Activated CD4-positive, alpha-beta memory T cell treated with anti-CD3 and anti-CD28 coated beads, Interleukin-2, amount 10 ng/mL, durations not matched to agents 7 days and 5 days (primary cell): ENCODE measurements at places on chromosomes 2 and 18. TPM values are rescaled to one million over a fixed set of nuclear protein-coding genes. Genes with fewer than 3 reads are reported as not detected.

- DNase-seq: no peak
Measured at GRCh38 chr2:229825476-229825875, 96.3 kb downstream of the TRIP12 start.

- DNase-seq: no peak
Measured at GRCh38 chr2:13128139-13128538, 411.4 kb downstream of the TRIB2 start.

- DNase-seq: no peak
Measured at GRCh38 chr2:60907329-60907728, 26.0 kb downstream of the REL start.

- DNase-seq: no peak
Measured at GRCh38 chr2:194166818-194167217, 1490.2 kb upstream of the SLC39A10 start.

DNA sequence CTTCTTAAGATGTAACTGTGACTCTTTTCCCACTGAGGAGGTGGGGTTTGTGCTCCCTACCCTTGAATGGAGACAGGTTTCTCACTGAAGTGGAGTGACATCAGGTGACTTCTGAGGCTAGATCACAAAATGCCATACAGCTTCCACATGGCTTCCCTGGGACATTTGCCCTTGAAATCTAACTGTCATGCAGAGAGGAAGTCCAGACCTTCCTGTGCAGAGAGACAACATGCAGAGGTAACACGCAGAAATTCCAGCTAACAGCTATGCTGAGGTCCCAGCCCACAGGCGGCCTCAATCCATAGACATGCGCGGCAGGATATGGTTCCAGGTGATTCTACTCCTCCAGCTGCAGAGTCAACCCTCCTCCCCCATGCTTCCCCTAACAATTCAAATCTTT lies 119.0 kb downstream of the TRIB2 start:
- no peak for DNase-seq

GRCh38 chr2:200765139-200765951 lies 46.4 kb upstream of the BZW1 start:
- DNase-seq: peak; percentile 41

GRCh38 chr2:46032161-46032813 lies 264.9 kb upstream of the EPAS1 start:
- DNase-seq: no peak

- no peak for DNase-seq
Measured at GRCh38 chr18:9710037-9710436, 1.9 kb downstream of the RAB31 start.

GRCh38 chr2:80269806-80270205 lies 34.7 kb downstream of the LRRTM1 start:
- no peak for DNase-seq

- DNase-seq: no peak
Measured at GRCh38 chr18:43805646-43806194, 528.4 kb upstream of the SYT4 start.

DNA sequence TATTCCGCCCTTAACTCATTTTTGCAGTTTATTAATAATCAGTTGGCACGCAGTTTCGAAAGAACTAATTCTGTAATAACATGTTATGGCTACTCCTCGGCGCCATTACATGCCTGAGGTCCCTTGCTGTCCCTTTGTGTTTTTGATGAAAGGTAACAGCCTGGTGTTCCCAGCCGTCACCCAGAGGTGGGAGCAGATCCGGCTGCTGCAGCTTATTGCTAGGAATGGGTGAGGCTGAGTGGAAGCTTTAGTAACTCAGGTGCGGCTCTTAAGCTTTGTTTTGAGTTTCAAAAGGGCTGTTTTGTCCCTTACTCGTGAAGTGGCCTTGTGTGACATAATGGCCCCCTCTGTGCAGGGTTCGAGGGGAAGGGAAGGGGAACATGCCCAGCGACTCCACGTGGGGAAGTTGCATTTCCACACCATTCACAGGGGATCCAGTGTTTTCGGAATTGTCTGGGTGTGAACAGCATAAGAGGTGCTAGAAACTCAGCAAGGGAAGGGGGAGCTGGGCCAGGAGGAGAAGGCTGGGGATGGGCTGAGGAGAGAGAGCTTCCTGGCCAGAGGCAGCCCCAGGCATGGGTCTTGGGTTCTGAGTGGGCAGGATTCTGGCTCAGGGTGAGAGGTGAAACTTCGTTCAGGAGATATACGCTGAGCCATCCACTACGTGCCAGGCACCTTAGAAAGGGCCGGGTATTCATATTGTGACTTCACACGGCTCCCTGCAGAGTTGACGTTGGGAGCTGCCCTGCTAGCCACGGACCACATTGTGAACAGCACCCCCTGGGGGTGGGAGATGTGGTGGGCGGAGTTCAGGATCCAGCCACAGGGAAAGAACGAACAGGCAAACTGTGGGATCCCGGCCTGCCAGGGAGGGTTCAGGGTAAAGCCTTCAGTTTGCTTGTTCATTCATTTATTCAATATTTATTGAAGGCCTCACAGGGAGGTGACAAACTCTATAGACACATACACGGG lies 84.4 kb downstream of the TGOLN2 start:
- DNase-seq: peak; percentile 31

GRCh38 chr2:190578158-190579057 lies 43.9 kb upstream of the NEMP2 start:
- DNase-seq: no peak

GRCh38 chr2:116133381-116133942 lies 1681.0 kb upstream of the DDX18 start:
- DNase-seq: no peak

DNA sequence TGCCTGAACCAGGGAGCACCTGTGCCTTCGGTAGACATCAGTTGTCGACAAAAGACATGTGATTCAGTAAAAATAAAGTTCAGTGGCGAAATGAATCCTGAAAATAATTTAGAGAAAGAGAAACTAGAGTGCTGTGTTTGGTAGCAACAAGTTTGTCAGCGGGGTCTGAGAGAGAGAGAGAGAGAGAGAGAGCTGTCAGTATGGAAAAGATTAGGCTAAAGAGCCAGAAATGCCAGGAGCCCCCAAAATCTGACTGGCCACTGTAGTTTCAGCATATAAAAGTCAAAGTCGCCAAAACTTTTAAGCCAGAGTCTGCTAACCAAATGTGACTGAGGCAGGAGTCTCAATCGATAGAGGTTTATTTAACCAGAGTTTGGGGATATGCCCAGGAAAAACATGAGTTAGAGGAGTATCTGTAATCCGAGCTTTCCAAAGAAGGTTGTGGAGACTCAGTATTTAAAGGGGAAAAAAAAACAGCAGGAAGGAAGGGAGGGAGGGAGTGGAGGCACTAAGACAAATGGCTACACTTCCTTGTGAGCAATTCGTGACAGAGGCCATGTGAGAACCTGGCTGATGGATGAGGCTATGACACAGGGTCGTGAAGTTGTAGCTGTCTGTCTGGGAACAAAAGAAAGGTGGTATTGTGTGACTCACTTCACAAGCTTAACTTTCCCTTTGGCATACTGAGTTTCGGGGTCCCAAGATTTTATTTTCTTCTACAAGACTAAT lies 20.5 kb upstream of the GNAL start:
- no peak for DNase-seq

GRCh38 chr2:4635289-4635688 lies 931.9 kb downstream of the DCDC2C start:
- DNase-seq: no peak

- no peak for DNase-seq
Measured at GRCh38 chr2:117820444-117820843, 6.0 kb downstream of the DDX18 start.

GRCh38 chr18:75854174-75854573 lies 426.7 kb upstream of the SMIM21 start:
- DNase-seq: no peak

DNA sequence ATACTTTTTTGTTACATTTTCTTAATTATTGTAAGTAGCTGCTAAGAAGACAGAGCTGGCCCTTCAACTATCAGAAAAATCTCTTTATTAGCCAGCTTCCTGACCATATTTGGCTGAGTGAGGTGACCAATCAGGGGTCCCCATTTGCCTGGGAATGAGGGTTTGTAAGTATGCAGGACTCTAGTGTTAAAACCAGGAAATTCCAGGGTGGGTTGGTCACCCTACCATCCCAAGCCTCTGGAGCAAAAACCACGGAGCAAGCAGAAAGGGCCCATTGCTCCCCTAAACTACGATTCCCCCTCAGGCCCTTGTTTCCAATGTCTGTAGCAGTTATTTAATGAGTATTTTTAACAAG lies 165.6 kb upstream of the NCKAP5 start:
- no peak for DNase-seq

DNA sequence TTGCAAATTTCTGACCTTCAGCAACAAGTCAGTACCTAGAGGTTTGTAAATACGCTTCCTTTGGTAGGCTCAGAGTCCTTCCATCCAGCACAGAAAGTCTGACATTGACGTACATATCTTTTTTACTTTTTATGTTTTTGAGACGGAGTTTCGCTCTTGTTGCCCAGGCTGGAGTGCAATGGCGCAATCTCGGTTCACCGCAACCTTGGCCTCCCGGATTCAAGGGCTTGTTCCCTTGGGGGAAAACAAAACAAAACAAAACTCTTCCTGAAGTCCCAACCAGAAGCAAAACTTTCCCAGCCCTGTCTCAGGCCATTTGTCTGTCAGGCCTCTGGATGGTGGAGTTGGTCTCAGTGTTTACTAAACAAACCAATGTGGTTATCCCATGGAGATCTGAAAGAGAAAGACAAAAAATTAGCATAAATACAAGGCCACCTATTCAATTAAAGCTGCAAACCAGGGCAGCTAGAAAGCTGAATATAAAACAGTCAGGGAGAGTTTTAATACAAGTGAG lies 29.6 kb upstream of the ATL2 start:
- DNase-seq: no peak

DNA sequence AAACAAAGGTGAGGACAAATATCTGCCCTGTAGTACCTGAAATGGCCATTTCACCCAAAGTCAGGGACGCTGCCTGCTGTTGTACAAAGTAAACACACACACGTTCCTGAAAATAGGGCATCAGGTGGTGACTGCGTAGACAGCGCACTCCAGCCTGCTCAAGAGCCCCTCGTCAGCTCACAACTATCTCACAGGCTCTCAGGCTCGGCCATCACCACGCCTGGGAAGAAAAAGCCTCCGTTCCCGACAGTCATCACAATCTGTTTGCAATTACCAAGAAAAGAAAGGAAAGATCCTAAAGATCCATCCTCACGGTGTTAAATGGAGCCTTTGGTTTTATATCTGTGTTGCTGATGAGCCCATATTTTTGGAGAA lies 230.2 kb downstream of the ZNF516 start:
- no peak for DNase-seq

- no peak for DNase-seq
Measured at GRCh38 chr2:689237-689636, 12.0 kb upstream of the TMEM18 start.

DNA sequence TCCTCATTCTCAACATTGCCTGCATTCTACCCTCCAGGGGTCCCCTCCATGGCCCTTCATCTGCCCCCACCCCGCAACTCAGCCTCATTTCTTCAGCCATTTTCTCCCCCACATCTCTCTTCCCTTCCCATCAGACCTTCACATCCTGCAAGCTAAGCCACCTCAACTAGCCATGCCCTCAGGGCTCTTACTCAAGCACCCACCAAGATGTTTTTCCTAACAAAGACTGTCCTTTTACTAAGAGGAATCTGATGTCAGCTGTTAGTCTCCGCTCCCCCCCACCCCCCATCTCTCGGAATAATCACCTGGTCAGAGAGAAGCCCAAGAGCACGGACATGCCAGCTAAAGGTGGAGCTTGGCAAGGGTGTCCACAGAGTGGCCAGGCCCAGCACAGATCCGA lies 4.7 kb upstream of the CAPN10 start:
- no peak for DNase-seq

GRCh38 chr2:2581331-2582159 lies 250.5 kb upstream of the MYT1L start:
- DNase-seq: peak; percentile 1

DNA sequence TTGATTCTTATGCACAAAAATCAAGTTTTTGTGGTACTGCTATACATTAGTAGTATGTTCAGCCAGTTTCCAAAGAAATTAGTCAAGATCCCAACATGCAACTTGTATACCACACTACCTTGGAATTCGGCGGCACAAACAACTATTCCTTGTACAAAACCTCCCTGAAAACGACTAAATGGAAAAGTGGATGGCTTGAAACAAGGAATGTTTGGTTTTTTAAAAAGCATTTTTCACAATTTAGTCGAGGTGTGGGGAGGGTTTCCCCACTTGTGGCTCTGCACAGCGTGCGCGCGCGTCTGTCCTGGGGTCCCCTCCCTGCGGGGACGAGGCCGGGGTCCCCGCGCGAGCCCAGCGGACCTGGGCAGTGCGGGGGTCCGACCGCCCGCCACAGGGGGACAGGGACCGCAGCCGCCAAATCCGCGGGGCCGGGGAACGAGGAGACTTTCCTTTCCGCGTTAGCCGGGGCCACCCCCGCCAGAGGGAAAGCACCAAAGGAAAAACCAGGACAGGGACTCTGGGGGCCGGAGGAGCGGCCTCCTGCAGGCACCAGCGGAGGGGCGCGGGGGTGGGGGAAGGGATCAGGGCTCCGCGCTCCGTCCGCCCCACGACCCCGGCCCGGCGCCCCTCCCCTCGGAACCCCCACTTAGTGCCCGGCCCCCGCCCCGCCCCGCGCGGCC lies 534 bp upstream of the SOCS6 start:
- no peak for DNase-seq

DNA sequence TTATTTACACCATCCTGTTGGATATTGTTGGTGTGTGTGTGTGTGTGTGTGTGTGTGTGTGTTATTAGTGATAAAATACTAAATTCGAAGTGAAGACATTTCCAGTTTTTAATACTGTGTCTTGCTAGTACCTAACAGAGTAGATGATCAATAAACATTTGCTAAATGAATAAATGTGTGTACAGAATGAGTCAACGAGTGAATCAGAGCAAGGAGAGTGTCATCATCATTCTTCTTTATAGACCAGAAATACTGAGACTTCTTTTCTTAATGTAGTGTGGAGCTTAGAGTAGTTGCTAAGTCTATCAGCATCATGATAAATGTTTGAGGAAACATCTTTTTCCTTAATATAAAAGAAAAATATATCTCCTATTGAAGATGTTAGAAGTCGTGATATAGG lies 169.7 kb upstream of the SATB2 start:
- no peak for DNase-seq

DNA sequence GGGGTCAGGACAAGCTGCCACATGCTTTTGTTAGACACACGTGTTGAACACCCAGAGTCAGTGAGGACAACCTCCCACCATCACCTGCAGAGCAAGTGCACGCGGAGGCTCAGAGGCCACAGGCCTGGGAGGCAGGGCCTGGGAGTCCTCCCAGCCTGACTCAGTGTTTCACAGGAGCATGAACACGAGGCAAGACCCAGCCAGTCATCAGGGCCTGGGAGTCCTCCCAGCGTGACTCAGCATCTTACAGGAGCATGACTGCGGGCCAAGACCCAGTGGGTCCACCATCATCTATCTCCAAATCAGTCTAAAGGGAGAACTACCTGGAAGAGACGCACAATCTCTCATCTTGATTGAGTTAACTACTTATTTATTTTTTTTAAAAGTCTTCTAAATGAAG lies 112.6 kb upstream of the PXDN start:
- DNase-seq: no peak

GRCh38 chr2:222813177-222813843 lies 47.5 kb upstream of the ACSL3 start:
- peak; percentile 24 for DNase-seq

PROKR1 gene
- total RNA-seq: not detected

SGO2 gene
- total RNA-seq: 44.2 TPM

CFC1 gene
- not detected for total RNA-seq

ACVR1C gene
- 1.6 TPM for total RNA-seq

DSG4 gene
- total RNA-seq: not detected

CFAP65 gene
- total RNA-seq: not detected

BMP10 gene
- 0.18 TPM for total RNA-seq

AGBL5 gene
- total RNA-seq: 18.3 TPM

ARHGAP15 gene
- total RNA-seq: 167 TPM

RASGRP3 gene
- total RNA-seq: 6.3 TPM

C1GALT1C1L gene
- not detected for total RNA-seq

ERFE gene
- not detected for total RNA-seq

CD8B gene
- 1.7 TPM for total RNA-seq

SRSF7 gene
- total RNA-seq: 249 TPM

CPO gene
- not detected for total RNA-seq
